ENCODE measurements at places on chromosomes 7 and 10.

GRCh38 chr7:12281038-12281437 is 69.9 kb downstream of the TMEM106B start:
- DNase-seq = no peak

- no peak for DNase-seq
Measured at GRCh38 chr10:71292624-71293445, 26.2 kb upstream of the SLC29A3 start.

GRCh38 chr10:35824704-35825103 is 182.6 kb upstream of the FZD8 start:
- no peak for DNase-seq

DNA sequence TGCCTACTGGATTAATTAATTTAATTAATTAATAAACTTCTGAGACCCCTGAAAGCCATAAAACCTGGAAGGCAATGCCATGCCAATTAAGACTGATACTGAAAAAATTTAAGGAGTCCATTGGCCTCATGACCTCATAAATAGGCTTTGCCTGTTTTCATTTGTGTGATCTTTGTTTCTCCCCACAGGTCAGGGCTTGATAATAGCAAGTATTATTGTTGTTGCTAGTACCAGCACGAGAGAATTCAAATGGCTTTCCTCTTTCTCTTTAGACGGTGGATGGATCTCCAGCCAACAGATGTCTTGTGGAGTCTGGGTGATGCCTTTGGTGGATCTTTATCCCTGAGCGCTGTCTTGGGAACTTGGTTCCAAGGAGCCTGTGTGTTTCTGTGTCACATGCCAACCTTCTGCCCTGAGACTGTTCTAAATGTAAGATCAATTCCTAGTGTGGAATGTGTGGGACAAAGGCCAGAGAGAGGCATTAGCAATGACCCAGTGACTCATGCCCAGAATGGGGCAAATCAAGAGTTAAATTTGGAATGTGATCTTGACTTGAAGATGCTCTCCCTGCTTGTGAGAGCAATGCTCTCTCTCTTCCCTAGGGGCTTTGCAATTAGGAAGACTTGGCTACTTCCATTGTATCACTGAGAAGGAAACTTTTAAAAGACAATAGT is 17.7 kb downstream of the ACSM6 start:
- DNase-seq = no peak

GRCh38 chr10:74314166-74314565 is 163.1 kb downstream of the ADK start:
- no peak for DNase-seq

GRCh38 chr10:79221110-79222051 is 125.9 kb upstream of the PPIF start:
- no peak for DNase-seq

- DNase-seq = no peak
Measured at GRCh38 chr7:39582536-39582935, 16.3 kb downstream of the YAE1 start.

GRCh38 chr10:67697724-67698131 is 1.7 kb upstream of the CTNNA3 start:
- no peak for DNase-seq

GRCh38 chr7:32507414-32507813 is 12.1 kb downstream of the AVL9 start:
- no peak for DNase-seq

GRCh38 chr7:132899-133298 is 59.5 kb upstream of the FAM20C start:
- no peak for DNase-seq
